ENCODE measurements at places on chromosomes 3 and 15.

DNA sequence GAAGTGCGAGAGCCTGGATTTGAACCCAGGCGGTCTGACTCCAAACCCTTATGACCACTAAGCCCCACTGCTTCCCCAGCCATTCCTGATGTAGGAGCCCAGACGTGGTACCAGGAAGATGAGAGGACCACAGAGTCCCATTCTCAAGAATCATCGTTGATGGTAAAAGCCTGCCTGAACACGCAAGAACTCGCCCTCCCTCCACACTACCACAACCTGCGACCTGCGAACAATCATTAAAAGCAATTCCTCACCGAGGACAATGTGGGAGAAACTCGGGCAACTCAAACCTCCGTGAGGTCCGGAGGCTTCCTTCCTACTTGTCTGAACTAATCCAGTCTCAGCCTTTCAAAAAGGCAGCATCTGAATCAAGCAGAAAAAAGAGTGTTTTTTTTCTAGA, 10.3 kb downstream of the MAGI1 start:
- DNase-seq: no peak

DNA sequence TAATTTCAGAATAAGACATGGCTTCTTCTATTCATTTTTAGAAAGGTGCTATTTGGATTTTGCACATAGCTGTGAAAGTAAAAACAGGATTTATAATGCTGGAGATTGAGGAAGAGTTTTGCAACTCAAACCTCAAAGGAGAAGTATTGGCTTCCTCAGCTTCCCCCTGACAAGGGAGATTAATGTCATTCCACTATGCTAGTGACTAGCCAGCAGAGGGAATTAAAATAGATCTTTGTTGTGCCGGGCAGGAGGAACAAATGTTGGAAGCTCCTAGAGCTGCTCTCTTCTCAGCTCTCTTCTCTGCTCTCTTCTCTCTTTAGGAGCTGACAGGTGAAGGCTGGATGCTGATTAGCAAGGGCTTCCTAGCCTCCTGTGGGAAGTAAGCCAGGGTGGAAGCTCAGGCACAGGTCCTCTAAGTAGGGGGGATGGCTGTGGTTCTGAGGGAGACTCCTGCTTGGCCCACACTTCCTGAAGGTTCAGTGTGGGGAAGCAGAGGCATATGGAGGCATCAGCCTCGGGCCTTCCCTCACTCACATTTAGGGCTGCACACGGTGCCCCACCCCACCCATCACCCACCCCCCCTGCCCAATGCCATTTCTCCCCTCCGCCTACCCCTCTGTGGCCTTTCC, 29.6 kb downstream of the CX3CR1 start:
- DNase-seq: no peak

DNA sequence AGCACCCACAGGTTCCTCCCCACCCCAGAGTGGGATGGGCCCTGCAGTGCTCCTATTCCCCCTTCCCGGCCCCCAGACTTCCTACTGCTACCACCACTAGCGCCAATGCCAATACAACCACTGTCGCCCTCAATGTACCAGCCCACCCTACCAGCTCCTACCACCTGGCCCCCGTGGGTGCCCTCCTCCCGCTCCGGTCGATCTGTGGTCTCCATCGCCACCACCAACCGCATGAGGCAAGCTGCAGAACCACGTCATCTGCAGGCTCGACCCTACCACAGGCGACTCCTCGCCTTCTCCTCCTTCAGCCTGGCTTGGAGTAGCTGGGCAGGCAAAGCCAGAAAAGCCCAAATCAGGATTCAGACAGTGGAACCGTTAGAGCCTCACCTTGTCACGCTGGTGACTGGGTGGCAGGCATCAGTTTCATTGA, 179.3 kb downstream of the POTEB3 start:
- DNase-seq: no peak

DNA sequence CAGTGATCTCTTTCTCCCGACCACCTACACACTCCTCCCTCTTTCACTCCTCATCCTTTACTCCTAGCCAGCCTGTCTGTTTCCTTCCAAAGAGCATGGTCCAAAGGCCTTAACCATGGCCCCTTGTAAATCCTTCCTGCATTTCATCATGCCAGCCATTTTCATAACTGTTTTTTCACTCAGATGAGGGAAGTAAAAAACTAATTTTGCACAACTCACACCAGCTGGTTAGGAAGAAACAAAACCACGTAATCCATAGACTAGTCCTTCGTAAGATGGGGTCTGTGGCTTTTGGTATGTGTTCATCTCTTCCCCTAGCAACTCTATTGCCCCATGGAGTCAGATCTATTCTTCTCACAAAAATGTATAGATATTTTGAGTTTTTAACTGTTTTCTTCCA, 187.8 kb downstream of the SHOX2 start:
- DNase-seq: no peak

DNA sequence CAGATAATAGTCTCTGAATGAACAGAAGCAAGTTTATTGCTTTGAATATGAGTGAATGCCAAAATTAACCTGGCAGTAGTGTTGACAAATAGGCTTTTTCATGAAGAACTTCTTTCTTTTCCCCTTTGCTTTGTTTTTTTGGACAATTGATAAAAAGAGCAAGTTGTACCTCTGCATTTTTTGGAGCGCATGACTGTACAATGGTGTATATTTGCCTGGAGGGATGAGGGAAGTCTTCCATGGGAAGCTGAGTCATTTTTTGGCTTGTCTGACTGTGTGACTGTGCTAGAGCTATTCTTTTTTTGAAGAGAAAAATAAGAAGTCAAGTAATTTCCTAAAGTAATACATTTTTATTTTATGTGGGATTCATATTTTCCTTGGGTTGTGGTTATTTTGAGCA, 186.9 kb downstream of the KLHL25 start:
- DNase-seq: no peak

DNA sequence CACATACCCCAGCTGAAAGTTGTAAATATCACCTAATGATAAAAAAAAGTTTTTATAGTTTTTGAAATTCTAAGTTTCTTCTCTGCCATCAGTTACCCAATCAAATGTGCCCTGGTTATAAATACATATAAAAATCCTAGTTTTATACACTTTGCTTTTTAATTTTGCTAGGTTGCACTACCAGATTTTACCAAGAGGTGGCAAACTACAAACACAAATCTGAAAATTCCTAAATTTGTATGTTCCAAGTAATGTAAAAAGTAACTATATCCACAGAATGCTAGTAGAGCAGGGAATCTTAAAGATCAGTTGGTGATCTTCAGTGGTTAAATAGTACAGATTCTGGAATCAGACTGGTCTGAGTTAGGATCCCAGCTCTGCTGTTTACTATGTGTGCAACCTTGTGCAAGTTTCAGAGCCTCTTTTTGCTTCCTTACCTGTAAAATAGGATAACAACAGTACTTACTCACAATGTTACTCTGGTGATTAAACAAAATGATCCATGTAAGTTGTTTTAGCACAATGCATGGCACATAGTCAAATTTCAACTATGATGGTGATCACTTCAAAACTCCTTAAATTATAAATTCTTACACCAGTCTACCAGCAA, 11.0 kb downstream of the TRPM7 start:
- DNase-seq: peak; percentile 17

GRCh38 chr3:25603703-25604102, 61.0 kb downstream of the TOP2B start:
- DNase-seq: no peak

GRCh38 chr3:12777171-12777570, 18.1 kb upstream of the TMEM40 start:
- DNase-seq: no peak

- DNase-seq: no peak
Observed at GRCh38 chr3:162143180-162143579, 646.6 kb downstream of the OTOL1 start.

GRCh38 chr3:59443618-59444293, 393.9 kb upstream of the CFAP20DC start:
- no peak for DNase-seq

DNA sequence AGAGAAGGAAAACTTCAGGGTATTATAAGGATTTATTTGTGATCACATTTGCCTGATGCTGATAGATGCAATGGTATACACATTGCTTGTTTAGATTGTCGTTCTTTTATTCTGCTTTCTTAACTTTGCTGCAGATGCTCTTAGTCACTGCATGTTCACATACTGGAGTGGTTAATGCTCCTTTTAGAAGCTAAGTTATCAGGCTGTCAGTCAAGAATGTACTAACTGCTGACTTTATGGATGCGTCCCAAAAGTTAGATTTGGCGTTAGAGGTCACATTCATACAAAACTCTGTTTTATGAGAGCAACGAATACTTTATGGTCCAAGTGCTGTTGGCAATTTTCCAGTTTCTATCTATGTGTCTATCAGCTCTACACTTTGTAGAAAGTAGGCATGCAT, 160.7 kb downstream of the BBX start:
- DNase-seq: no peak

DNA sequence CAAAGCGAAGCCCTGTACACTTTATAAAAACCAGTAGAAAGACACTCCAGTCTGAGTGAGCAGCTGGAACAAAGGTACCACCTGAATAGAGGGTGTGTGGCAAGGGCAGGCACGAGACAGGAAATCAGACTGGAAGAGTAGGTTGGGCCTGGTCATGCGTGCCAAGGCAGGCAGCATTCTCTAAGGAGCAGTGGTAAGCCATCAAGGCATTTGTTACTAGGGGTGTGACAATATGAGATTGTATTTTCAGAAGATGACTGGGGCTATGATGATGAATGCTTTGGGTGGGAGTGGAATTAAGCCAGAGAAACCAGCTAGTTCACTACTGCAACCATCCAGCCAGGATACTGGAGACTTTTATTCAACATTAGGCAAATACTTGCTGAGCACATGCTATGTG, 5.0 kb downstream of the JMJD7 start:
- DNase-seq: no peak

- DNase-seq: no peak
Observed at GRCh38 chr3:15649341-15649740, 47.8 kb downstream of the BTD start.

- DNase-seq: no peak
Observed at GRCh38 chr3:151537726-151538125, 76.9 kb upstream of the IGSF10 start.

- DNase-seq: no peak
Observed at GRCh38 chr3:67090474-67090873, 92.4 kb downstream of the KBTBD8 start.

DNA sequence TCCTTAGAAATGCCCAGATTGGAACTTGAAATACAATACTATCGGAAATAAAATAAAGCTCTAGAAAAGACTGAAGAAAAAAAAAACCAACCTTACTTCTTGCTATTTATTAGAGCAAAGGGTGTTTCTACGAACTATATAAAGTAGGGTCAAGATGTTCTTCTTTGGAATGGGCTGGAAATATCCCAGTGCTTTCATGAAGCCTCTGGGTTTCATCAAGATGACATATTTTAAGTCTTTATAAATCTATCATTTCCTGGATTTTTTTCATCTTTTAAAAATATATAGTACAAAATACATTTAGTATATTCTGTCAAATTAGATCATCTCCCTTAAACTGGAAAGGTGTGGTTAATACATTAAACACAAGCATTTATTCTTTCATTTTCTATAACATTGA, 978.8 kb downstream of the NAALADL2 start:
- DNase-seq: no peak

DNA sequence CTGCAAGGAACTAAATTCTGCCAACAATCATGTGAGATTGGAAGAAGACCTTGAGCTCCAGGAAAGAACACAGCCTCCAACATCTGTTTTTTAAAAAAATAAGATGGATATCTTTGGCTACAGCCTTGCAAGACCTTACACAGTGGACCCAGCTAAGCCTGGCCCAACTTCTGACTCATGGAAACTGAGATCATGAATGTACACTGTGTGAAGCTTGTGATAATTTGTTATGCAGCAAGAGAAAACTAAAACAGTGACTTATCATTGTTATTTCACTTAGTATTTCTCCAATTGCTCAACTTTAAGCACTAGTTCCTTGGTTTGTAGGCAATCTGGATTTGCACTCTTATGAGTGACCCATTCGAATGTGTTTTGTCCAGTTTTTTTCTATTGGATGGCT, 29.3 kb downstream of the SHQ1 start:
- DNase-seq: no peak

DNA sequence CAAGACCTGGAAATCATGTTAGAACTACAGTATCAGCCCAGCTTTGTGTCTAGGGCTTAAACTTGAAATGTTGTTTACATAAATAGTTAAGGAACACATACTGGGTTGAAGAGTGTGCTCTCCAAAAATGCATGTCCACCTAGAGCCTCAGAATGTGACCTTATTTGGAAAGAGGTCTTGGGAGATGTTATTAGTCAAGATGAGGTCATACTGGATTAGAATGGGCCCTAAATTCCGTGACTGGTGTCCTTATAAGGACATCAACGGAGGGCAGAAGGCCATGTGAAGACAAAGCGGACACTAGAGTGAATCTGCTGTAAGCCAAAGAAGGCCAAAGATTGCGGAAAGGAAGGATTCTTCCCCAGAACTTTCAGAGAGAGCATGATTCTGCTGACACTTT, 759.2 kb upstream of the CFAP20DC start:
- DNase-seq: no peak

DNA sequence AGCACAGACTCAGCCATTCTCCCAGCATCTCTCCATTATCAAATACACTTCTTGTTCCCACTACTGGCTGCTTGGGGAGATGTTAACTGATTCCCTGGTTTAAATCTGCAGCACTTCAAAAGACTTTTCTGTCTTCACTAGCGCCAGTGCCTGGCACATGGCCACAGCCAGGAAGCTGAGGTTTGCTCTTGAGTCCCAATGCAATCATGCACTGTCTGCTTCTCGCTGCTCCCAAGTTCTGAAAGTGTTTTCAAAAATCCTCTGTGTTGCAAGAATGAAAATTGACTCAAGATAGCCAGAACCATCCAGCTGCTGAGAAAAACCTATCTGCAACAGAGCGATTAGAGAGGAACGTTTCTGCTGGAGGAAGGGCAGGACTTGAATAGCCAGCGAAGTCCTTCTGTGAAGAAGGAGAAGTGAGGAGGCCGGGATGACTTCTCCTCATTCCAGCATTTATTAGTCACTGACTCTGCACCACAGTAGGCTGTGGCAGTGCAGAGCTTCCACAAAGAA, 358.4 kb upstream of the NR2F2 start:
- DNase-seq: no peak

DNA sequence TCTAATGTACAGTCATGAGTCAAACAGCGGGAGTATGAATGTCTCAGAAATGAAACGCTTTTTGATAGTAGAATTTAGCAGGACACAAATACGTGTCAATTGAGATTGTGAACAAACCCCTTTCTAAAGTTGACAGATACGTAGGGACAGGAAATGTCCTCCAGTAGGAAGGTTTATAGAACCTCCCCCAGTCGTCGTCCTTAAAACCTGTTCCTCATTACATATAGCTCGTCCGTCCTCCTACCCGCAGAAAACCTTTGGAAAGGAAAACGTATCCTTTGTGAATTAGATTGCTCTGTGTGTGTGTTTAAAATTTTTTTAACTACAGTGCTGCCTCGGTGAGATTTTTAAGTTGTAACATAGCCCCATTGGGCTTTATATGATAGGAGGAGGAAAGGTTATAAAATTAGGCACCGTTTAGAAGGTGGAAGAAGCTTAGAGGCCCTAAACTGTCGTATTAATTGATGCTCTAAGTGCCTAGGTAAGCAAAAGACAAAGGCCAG, 4.1 kb downstream of the UBE2E1 start:
- DNase-seq: no peak

DNA sequence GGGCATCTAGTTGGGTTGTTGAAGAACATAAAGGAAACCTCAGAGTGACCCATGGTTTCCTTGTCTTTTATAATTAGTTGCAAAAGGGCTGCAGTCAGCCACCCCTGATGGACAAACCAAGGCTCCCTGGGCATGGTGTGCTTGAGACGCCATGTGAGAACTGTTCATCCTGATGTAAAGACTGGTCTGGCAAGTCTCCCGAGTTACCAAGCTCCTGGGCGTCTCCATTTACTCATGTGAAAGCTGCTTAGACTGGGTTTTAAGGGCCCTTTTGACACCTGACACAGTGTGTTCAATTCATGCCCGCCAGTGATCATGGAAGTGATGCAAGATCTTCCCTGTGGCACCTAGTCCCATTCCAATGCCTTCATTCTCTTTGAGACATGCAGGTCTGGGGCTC, 49.4 kb downstream of the GRK7 start:
- no peak for DNase-seq
